ENCODE measurements at places on chromosomes 4 and X.

- H3K27me3 ChIP-seq, result no peaks in the 10 kb centered on the region
- no peak overlapping the region for H3K4me3 ChIP-seq
- H3K36me3 ChIP-seq, result no peaks in the 10 kb centered on the region
- no peaks in the 10 kb centered on the region for H3K4me1 ChIP-seq
These were observed 695.1 kb upstream of the GALNTL6 start for GRCh38 chr4:171118091-171118490.

GRCh38 chr4:57370691-57371090 lies 260.5 kb upstream of the IGFBP7 start:
- no peaks in the 10 kb centered on the region for H3K27me3 ChIP-seq
- no peak for DNase-seq
- H3K36me3 ChIP-seq, result no peaks in the 10 kb centered on the region
- H3K27ac ChIP-seq, result no peak overlapping the region
- no peaks in the 10 kb centered on the region for H3K4me1 ChIP-seq
- no peak overlapping the region for H3K4me3 ChIP-seq

GRCh38 chr4:26032142-26032541 lies 118.1 kb downstream of the SMIM20 start:
- H3K27ac ChIP-seq, result no peak overlapping the region
- DNase-seq, result no peak
- no peaks in the 10 kb centered on the region for H3K36me3 ChIP-seq
- H3K4me3 ChIP-seq, result no peak overlapping the region
- peaks cover 19% of the 10 kb centered on the region for H3K4me1 ChIP-seq

GRCh38 chrX:93422693-93423092 lies 250.7 kb downstream of the NAP1L3 start:
- no peak overlapping the region for H3K4me3 ChIP-seq
- no peaks in the 10 kb centered on the region for H3K36me3 ChIP-seq
- H3K4me1 ChIP-seq, result no peaks in the 10 kb centered on the region
- no peak for DNase-seq
- no peaks in the 10 kb centered on the region for H3K27me3 ChIP-seq
- H3K27ac ChIP-seq, result no peak overlapping the region

- H3K27me3 ChIP-seq, result peaks cover 5% of the 10 kb centered on the region
- H3K4me3 ChIP-seq, result peak within 1 kb of the TSS; percentile 36
- H3K4me1 ChIP-seq, result peaks cover 9% of the 10 kb centered on the region
- no peak within 1 kb of the TSS for H3K27ac ChIP-seq
- H3K36me3 ChIP-seq, result no peaks in the 10 kb centered on the region
- DNase-seq, result peak; percentile 19
These were observed at the start of gene RASSF6 for GRCh38 chr4:73620115-73620792. Gene RASSF6, minus strand, starts transcription at chr4:73620436. Its CDS starts 8,641 bp downstream, at chr4:73611795.

GRCh38 chrX:9370893-9371292 lies 94.0 kb upstream of the TBL1X start:
- no peak for DNase-seq
- no peaks in the 10 kb centered on the region for H3K36me3 ChIP-seq
- no peak overlapping the region for H3K4me3 ChIP-seq
- no peak overlapping the region for H3K27ac ChIP-seq
